A172 (cell line): ENCODE measurements at places on chromosomes 7 and 10. TPM values are rescaled to one million over a fixed set of nuclear protein-coding genes. Genes with fewer than 3 reads are reported as not detected.

The KLF14 gene
- 0.02 and 0.60 TPM in 2 replicates for total RNA-seq

The GALNT17 gene
- total RNA-seq: not detected in 2 replicates

The GPC2 gene
- total RNA-seq: 4.6 and 7.4 TPM in 2 replicates

GRCh38 chr7:25968205-25968993, 183.6 kb upstream of the NFE2L3 start:
- DNase-seq: no peak

- no peak for DNase-seq
These were observed 25.2 kb upstream of the VAX1 start for GRCh38 chr10:117163061-117163953.

DNA sequence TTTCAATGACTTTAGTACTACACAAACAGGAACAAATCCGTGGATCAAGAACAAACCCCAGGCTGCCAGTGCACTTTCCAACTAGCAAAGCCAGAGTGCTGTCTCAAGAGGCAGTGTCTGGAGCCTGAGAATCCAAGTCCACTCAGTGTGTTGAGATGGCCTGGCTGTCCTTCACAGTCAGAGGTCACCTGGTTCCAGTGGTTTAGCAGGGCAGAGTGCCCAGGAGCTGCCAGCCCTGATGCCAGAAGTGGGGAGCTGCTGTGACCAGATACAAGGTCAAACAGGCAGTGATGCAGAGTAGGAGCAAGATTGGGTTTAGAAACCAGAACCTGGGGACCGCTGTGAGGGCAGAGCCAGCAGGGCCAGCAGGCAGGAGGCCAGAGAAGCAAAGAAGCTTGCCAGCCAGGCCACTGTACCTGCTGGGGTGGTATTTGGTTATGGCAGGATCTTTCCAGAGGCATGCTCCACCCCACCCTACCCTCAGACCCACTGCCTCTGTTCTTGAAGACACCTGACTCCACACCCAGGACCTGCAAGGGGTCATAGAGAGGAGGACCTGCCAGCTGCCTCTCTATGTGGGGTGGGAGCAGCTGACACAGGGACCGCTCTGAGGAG, 35.6 kb upstream of the C10orf90 start:
- DNase-seq: no peak

- no peak for DNase-seq
These were observed 29.0 kb downstream of the AGAP3 start for GRCh38 chr7:151115121-151115835.

DNA sequence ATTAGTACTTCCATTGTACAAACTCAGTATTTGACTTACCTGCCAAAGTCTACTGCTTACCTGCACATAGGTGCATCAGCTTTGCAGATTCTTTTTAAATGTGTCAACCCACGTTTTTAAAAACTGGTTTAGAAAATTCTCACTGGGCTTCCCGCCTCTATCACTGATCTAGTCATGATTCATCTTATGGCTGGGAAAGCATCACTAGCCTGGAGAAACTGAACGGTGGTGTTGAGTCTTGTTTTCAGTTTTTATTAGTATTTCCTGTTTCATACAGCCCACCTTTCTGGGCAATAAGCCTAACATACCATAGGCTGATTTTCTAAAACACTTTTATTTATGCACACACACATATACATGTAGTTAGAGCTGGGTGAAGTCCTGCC, 19.7 kb downstream of the DOCK1 start:
- no peak for DNase-seq

DNA sequence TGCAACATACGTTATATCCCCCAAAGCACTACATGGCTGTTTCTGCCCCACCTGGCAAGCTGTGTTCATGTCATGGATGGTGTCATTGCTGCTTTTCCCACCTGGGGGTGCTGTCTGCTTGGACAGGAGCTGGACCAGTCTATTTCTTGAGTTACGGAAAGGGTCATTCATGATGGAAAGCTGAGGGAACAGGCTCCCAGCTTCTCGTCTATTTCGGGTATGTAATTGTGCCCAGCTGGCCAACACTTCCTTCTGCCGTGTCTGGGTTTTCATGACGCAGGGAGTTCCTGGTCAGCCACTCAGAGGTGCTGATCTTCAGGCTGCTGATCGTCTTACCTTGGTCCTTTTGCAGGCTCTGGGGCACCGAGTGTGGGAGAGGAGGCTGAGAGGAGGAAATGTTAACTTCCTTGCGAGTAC, 8.6 kb downstream of the BTBD16 start:
- DNase-seq: no peak

DNA sequence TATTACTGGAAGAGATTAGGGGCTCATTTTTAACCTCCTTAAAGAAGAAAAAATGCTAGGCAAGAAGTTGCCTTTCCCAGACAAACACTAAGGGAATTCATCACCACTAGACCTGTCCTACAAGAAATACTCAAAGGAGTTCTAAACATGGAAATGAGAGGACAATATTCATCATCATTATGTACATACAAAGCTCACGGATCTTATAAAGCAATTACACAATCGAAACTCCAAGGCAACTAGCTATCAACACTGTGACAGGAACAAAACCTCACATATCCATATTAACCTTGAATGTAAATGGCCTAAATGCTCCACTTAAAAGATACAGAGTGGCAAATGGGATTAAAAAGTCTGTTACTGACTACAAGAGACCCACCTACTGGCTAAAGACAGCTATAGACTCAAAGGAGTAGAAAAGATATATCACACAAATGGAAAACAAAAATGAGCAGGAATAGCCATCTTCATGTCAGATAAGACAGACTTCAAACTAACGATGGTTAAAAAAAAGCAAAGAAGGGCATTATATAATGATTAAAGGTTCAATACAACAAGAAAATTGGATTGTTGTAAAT, 246.6 kb downstream of the ADRA2A start:
- peak; percentile 21 for DNase-seq

- DNase-seq: peak; percentile 49
These were observed 133.4 kb upstream of the CSTF2T start for GRCh38 chr10:51832652-51833383.

DNA sequence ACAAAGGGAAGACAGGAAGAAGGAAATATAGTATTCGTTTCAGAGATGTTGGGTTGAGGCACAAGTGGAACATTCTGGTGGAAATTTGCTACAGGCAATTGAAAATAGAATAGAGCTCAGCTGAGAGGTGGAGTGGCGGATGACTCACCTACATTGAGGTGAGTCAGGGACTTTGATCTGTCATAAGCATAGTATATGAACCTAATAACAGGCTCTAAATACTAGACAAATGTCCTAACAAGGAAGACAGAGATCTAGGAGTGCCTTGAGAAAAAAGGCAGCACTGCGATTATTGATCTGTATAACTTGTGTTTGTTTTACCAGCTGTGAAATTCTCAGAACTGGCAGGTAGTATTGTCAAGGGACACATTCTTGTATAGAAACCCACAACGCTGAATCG, 907 bp upstream of the IFRD1 start:
- peak; percentile 74 for DNase-seq

DNA sequence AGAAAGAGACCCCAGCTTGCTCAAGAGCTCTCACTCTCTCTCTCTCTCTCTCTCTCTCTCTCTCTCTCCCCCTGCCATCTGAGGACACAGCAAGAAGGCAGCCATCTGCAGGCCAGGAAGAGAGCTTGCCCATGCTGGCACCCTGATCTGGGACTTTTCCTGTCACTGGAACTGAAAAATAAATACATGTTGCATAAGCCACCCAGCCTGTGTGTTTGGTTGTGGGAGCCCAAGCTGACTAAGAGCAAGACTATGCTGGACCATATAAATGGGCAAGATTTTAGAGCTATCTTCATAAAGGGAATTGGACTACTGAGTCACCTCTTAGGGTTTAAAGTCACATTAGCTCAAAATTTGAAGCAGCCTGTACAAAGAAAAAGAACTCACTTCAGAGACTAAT, 98.6 kb downstream of the SLC16A9 start:
- no peak for DNase-seq

DNA sequence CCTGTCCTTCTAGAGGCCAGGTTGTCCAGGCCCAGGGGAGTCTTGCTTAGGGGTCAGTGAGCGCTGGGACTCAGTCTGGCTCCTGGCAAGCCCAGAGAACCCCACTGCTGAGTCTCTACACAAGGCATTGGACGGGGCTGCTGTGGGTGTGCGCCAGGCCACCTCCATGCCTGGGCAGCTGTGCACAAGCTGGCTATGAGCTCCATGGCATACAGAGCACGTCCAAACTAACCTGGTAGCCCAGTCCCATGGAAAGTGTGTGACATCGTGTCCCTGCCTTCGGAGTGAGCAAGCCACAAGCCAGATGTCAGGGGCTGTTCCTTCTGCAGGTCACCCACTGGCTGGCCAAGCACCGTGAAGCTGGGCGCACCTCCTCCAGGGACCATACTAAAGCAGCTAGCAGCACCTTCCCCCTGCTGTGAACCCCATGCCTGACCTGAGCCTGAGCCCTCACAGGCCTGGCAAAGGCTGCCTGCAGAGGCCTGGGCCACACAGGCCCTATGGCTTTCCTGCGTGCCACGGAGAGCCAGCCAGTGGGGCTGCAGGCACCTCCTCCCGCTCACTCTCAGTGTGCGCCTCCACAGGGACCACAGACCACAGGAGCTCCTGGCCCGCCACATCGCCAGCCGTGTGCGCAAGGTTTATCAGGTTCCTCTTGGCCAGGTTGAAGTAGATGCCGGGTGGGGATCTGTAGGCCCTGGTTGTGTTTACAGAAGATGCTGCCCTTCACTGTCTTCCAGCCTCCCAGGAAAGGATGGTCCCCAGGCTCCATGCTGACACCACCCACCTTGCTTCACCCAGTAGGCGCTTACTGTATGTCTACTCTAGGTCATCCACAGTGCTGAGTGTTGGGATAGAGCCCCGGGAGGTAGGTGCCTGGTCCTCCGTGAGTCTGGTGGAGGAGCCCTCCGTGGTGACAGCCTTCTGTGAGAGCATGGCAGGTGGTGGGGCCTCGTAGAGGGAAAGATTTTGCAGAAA, 219.7 kb downstream of the EBF3 start:
- DNase-seq: no peak

DNA sequence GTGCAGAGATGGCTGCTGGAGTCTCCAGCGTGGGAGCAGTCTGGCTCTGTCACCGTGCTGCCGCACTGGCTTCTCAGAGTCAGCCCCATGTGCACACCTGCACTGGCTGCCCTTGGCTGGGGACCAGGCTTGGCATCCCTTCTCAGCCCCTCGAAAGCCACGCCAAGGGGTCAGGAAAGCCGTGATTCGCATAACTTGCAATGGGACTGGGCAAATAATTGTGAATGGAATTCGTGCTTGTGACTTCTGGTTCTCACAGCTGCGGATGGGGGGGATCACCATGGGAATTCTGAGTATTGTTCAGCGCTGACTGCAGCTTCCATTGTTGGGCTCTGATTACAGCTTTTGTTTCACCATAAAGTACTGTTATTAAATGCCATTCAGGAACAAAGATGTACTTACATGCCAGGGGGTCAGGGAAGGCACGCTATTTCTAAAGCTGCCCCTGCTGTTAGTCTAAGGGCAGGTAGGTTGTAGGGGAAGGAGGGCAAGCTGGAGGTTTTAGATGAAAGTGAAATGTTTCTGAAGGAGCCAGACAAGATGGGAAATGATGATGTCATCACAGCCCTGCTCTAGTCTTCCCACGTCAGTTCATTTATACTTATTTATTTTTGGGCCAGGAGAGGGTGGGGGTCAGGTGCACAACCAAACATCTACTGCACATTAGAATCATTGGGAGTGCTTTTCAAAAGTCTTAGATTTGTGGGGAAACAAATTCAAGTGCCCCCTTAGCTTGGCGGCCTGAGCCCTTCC, 5.8 kb upstream of the PLEKHA1 start:
- DNase-seq: no peak

DNA sequence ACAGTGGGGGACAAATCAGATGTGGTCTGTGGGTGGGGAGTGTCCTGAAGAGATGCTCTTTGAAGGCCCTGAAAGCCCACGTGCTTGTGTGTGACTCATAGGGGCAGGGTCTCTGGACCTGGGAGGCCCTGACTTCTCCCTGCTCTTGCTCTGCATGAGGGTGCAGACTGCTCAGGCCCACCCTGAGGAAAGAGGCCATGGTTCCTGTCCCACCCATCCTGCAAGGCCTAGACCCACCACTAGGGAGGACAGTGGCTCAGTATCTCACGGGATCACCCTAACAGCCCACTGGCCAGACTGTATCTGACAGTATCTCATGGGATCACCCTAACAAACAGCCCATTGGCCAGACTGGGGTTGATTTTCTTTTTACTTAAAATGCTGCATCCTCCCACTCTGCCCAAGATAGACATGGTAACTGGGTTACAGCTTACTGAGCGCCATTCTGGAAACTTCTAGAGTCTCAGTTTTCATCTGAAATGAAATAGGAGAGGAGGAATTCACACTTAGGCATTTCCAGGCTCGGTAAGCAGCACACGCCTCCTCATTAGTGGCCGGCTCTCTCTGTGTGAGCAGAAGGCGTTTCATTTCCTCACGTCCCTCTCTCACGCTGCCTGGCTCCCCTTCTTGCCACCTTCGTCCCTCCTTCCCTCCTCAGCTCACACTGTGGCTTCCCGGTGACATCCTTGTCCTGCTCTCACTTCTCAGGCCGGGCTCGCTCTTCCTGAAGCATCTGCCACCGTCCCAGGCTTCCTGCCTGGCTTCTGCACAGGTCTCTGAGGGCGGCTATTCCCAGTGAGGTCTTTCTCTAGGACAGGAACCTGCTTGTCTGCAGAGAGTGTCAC, 242.6 kb downstream of the GLRX3 start:
- no peak for DNase-seq

DNA sequence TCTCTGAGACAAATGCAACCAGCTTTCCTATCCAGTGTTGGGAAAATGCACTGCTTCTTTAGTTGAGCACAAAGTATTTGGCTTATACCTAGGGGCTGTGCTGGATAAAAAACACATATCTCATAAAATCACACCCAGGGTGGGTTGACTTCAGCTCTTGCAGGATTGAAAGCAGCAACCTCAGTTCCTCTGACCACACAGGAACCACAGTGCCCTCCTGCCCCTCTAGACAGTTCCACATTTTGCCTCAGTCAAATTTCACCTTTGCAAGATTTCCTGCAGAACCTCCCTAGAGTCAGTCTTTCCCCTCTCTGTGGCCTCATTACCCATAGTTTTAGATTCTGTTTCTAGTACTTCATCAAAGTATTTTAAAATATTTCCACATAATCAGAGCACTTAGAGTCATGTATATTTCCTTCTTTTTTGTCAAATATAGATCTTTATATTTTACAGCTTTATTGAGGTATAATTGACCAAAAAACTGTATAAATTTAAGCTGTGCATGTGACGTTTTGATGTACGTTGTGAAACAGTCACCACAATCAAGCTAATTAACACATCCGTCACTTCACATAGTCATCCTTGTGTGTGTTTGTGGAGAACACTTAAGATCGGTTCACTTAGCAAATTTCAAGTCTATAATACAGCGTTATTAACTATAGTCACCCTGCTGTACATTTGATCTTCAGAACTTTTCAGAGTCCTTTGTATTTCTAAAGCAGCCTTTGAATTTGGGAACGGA, 37.0 kb upstream of the EGR2 start:
- DNase-seq: no peak

DNA sequence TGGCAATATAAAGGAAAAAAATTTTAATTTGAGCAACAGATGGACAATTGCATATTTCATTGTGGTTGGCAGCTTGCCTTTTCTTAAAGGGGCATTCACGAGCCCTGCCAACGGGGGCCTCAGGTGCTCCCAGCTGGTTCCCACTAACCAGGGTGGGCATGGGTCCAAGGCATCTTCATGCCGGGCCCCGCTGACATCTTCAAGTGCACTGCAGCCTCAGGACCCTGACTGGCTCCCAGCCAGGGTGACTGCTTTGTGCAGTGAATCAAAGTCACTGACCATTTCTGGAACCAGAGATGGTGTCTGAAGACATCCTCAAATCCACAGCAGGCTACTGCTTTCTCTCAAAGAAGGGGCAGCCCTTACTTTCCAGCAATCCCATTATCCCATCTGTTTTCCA, 275.2 kb upstream of the MGMT start:
- no peak for DNase-seq
